Activated T-helper 17 cell treated with anti-CD3 and anti-CD28 coated beads, Interleukin-2, amount 50 U/mL, for 72 hours (primary cell): ENCODE measurements at places on chromosomes 11 and 22. TPM values are rescaled to one million over a fixed set of nuclear protein-coding genes. Genes with fewer than 3 reads are reported as not detected.

Gene LRRC56
- 4.4 TPM for total RNA-seq

Gene LRRC32
- 5.6 TPM for total RNA-seq

Gene CCDC73
- total RNA-seq: not detected

GRCh38 chr11:61567286-61568061 lies 13.4 kb downstream of the SYT7 start:
- peak; percentile 66 for ATAC-seq

DNA sequence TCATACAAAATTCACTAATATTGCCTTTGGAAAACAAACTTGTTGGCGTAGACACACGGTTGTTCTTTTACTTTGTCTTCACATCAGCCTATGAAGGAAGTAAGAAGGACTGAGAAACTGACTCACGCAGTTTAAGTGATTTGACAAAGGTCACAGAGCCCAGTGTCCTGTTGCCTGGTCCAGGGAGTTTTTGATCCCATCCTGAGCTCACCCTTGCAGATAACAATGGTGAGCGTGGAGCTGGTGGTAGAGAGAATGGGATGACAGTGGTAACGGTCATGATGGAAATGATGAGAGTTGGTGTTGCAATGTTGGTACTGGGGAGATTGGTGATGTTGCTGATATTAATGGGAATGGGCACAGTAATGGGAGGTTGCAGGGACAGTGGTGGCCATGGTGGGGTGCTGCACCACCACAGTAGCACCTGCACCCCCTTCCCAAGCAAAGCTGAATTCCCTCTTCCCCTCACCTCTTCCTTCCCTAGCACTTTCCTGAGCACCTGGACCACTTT lies 22.0 kb downstream of the CREB3L1 start:
- ATAC-seq: no peak

- ATAC-seq: no peak
Measured at GRCh38 chr11:120606211-120607010, 94.9 kb downstream of the GRIK4 start.

DNA sequence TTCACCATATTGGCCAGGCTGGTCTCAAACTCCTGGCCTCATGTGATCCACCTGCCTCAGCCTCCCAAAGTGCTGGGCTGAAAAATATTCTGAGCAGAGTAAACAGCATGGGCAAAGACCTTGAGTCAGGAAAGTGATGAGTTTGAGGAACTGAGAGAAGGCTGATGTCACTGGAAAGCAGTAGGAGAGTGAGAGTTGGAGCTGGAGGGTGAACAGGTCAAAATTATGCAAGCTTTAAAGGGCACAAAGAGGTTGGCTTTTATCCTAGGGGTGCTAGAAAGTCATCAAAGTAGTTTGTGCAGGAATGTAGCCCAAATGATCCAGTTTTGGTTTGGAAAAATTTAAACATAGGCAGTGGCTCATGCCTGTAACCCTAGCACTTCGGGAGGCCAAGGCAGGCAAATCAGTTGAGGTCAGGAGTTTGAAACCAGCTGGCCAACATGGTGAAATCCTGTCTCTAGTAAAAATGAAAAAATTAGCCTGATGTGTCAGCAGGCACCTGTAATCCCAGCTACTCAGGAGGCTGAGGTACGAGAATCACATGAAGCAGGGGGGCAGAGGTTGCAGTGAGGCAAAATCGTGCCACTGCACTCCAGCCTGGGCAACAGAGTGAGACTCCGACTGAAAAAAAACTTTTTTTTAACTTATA lies 44.7 kb upstream of the CXCR5 start:
- peak; percentile 49 for ATAC-seq

DNA sequence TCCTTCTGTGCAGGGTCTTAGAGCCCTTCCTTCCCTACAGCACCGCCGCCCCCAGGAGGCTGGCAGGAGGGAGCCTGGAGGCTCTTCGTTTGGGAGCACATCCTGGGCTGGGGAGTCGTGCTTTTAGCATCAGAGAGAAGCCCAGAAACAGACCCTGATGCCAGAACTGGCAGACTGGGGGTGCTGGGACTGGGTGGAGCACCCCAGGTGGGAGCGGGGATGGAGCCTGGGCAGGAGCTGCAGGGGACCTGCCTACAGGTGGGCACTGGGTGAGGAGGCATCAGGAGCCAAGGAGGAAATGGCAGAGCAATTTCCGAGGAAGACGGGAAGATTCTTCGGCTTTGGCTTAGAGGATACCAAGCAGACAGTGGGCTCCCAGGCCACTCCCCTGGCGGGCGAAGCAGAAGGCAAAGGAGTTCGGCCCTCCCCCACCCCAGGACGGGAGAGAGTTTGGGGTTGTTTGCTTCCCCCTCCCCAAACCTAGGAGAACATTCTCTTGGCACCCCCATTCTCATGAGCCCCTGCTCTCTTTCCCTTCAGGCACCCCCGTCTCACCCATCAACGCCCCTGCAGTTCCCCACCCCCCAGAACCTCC lies 1.1 kb downstream of the SYT7 start:
- no peak for ATAC-seq

- no peak for ATAC-seq
Measured at GRCh38 chr11:56698795-56699194, at the start of gene OR9G1. TSS of gene OR9G1 (plus strand) at chr11:56699095. CDS start at chr11:56700388, 1,293 bp downstream.

GRCh38 chr22:46031557-46031956 lies 54.6 kb upstream of the WNT7B start:
- no peak for ATAC-seq

DNA sequence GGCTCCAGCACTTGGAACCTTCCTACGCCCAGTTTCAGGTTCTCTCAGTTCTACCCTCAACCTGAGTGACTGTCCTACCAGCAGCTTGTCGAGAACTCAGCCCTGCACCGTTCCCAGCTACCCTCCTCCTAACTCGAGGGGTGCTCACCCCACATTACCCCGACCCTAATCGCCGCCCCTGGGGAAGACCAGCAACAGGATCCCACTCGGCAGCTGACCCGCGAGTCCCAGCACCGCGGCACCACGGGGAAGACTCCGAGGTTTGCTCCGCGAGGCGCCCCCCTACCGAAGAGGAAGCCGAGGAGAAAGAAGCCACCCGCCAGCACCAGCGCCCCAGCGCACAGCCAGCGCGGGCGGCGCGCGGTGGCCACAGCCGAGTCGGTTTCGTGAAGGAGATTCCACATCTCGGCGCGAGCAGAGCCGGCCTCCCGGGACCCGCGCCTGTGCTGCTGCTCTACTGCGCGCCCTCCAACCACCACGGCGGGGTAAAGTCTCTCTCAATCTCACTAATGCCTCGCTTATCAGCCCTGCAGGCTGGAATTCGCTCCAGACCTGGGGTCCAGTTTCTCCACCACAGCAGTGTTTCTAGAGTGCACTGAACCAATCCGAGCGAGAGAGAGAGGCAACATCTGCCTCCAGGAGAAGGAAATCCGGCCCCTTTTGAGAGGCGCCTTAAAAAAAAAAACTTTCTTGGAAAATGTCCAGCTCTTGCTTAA lies at the start of gene FOLH1:
TSS of gene FOLH1 (minus strand) at position 597 of the 716 bp plus-strand sequence. CDS start at position 404, 193 bp downstream.
- peak; percentile 32 for ATAC-seq
